ENCODE measurements at places on chromosomes 6 and 20.

DNA sequence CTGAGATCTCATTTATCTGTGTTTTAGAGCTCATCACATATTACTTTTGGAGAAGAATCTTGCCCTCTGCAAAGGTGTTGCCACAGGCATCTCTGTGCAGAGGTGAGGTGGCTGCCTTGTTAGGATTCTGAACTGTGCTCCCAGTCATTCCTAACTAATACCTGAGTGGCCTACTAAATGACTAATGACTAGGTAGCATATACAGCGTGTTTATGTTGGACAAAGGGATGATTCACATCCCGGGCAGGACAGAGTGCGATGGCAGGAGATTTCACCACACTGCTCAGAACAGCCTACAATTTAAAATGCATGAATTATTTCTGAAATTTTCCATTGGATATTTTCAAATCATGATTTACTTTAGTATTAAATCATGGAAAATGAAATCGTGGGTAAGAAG lies 23.1 kb upstream of the CGA start:
- no peak for DNase-seq

- no peak for DNase-seq
These were observed 20.0 kb upstream of the WFDC2 start for GRCh38 chr20:45449528-45449927.

DNA sequence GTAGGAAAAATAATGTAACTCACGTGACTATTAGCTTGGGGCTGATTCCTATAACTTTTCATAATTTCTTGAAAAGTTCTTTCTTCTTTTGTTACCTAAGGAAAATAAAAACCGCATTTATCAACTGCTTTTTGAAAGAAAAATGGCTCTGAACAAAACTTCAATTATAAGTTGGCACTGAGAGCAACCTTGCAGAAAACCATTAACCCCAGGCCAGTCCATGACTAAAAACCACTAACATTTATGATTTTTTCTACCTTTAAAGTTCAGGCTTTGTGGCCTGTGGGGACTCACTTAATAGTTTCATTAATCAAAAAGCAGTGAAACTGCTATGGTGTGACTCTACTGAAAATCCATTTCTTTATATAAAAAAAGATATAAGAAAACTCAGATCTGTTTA lies 69.1 kb upstream of the SAMHD1 start:
- DNase-seq = no peak

DNA sequence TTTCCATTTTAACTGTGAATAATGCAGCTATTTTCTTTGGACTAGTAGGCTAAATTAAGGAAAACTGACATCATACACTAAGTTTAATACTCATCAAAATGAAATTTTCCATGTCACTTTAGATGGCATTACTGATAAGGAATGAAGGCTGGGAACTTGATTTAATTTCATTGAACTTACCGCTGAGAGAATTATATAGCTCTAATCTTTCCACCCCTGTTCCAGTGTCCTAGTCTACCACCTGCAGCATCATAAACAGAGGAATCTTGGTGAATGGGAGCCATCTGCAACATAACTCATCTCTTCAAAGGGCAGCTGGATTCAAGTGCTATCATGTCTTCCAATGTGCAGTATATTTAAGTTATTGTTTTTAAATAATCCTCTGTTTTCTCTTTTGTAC lies 1395.2 kb downstream of the EPHA7 start:
- DNase-seq = no peak

DNA sequence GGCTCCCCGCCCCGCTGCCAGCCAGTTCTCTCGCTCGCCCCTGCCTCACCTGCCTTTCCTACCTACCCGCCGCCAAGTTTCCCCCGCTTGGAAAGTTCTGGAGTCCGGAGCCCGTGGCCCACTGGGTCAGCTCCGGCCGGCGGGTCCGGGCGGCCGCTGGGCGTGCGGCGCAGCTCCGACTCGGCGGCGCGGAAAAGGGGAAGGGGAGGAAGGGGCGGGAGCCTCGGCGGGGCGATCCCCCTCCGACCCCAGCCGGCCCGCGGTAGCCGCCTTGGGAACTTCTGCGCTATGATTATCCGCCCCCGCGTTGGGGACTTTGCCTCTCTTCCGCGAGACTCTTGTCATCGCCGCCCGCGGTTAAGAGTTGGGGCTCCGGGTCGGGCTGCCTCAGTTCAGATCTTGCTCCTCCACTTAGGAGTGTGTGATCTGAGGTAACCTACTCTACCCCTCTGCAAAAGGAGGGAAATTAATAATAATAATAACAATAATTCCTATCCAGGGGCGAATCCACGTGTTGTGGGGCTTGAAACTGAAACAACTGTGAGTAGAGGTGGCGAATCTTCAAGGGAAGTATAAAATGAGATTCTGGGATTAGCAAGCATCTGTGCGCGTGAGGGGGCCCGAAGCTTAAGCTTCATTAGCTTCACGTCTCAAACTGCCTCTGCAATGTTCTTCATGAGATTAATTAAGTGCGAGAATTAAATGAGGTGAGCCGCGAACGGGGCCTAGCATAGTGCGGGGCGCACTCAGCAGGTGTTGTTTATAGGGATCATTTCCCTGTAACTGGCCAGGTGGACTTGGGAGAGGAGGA lies 30.8 kb downstream of the SF3B5 start:
- no peak for DNase-seq

GRCh38 chr6:154386848-154387717 lies 30.5 kb upstream of the IPCEF1 start:
- DNase-seq = peak; percentile 90

GRCh38 chr6:28165563-28165962 lies 23.9 kb downstream of the ZKSCAN8 start:
- no peak for DNase-seq

DNA sequence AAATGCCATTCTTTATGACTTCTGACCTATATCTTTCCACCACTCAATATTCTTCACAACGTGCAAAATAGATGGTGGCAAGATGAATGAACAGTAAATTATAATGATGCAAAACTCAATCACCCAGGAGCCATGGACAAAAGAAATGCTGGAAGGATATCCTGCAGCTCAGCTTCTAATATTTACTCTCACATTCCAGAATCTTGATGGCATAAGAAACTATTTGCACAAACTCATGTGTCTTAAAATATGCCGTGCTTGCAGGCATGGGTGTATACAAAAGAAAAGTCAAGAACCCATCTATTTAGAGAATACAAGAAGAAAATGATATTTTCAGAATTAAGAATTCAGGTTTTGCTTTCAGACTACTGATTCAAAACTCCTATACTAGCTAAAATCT lies 217.8 kb downstream of the SLC35F1 start:
- no peak for DNase-seq

DNA sequence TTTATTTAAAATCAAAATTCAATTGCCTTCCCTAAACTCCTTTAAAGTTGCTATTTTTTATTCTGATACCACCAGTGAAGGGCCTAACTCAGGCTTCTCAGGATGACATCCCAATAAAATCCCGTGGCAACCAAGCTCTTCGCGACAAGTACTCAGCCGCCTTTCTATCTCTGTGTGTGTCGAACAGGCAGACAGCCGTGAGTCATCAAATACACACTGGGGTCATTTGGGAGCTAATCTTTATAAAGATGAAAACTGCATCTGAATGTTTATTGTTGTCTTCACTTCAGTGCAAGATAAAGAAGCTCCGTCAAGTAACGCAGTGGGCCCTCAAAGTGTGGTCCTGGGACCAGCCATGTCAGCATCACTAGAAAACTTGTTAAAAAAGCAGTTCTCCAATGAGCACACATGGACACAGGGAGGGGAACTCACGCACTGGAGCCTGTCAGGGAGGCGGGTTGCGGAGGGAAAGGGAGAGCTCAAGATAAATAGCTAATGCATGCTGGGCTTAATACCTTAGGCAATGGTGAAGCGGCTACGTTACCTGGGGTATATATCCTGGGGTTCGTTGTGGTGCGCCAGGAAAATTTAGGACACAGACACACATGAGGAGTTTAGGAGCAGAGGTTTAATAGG lies 119.3 kb downstream of the RNF144B start:
- DNase-seq = no peak

- DNase-seq = no peak
These were observed 156.6 kb upstream of the HCRTR2 start for GRCh38 chr6:55017555-55018300.

DNA sequence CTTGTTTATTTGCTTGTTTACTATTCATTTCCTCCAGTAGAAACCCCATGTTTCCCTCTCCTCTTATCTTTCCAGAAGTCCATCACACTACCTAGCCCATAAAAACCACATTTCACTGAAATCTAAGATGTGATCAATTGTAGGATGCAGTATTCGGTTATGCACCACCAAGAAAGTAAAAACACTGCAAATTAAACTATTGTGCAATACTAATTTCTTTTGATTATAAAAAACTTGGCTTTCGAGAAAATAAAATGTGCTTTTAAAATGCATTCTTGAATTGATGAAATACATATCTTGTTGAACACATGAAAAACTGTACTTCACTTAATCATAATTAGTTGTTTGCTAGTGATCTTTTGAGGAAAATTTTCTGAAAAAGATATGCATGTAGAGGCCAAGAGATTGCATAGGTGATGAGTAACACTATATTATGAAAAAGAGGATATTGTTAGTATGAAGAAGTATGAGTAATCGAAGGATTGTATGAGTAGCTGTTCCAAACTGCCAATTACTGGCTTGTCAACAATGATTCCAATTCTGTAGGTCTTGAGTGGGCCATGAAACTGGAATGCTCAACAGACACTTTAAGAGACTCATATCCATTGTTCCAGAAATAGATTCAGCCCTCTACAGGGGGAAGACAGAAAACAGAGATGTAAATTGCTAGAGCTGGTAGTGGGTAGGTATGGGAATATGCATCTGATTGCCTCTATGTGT lies 79.7 kb downstream of the RNF217 start:
- peak; percentile 13 for DNase-seq

DNA sequence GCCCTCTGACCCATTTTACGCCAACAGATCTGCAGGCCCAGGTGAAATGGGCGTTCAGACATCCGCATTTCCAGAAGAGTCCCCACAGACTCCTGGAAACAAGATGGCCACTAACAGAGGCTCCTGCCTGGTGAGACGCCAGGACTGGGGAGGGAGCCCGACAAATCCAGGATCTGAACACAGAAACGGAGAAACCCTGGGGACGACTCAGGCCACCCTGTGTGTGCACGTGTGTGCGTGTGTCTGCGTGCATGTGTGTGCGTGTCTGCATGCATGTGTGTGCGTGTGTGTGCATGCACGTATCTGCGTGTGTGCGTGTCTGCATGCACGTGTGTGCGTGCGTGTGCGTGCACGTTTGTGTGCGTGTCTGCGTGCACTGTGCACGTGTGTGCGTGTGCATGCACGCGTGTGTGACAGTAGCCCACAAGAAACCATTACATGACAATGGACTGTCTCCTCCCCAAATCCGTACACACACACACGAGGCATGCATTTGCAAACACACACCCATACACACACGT lies 24.9 kb downstream of the CHRNA4 start:
- no peak for DNase-seq

DNA sequence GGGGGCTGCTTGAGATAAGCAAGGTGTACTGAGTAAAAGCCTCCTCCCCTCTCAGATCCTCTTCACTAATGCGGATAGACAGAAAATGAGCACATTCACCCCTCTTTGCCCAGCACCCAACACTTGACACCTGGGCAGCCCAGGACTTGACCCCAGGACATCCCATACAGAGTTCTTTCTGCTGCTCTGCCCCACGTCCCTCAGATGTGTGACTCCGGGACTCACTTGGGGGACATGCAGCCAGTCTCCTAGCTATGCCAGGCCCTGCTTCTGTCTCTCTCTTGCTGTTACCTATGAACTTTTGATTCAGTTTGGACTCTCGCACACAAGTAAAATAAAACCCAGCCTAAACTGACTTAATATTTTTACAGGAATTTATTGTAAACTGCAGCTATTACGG lies 159.9 kb downstream of the EYA2 start:
- no peak for DNase-seq

- DNase-seq = peak; percentile 16
These were observed 110.2 kb upstream of the CST7 start for GRCh38 chr20:24838546-24839535.

Measured in astrocyte of the spinal cord (primary cell).